ENCODE measurements at places on chromosomes 7 and 10. TPM values are rescaled to one million over a fixed set of nuclear protein-coding genes. Genes with fewer than 3 reads are reported as not detected.

Gene CTAGE4
- 0.15 TPM for polyA plus RNA-seq

Gene ELAPOR2
- 4.5 TPM for polyA plus RNA-seq

Gene FZD8
- not detected for polyA plus RNA-seq

Gene GAD2
- not detected for polyA plus RNA-seq

Gene BAG3
- 11.3 TPM for polyA plus RNA-seq

Gene ACBD7
- polyA plus RNA-seq: not detected

Gene HYAL4
- polyA plus RNA-seq: not detected

Gene CFTR
- not detected for polyA plus RNA-seq

Gene WDR86
- 10.4 TPM for polyA plus RNA-seq

Gene NAT16
- polyA plus RNA-seq: not detected

Gene CYP3A5
- polyA plus RNA-seq: 0.16 TPM

Gene DLX5
- not detected for polyA plus RNA-seq

Gene SEMA3C
- polyA plus RNA-seq: not detected

Gene PRKG1
- polyA plus RNA-seq: not detected

Gene NME8
- not detected for polyA plus RNA-seq

Gene NPFFR1
- polyA plus RNA-seq: not detected

Gene GPC2
- polyA plus RNA-seq: not detected

Gene ASZ1
- polyA plus RNA-seq: not detected

Gene EXOC4
- polyA plus RNA-seq: 34.5 TPM

Gene NUTM2E
- polyA plus RNA-seq: not detected

Gene AEBP1
- polyA plus RNA-seq: 1.6 TPM

Gene ACTR3C
- 4.7 TPM for polyA plus RNA-seq

Gene HMX2
- polyA plus RNA-seq: not detected

Gene FAM25A
- polyA plus RNA-seq: not detected

Gene CLEC2L
- polyA plus RNA-seq: not detected

Gene TMEM139
- 0.87 TPM for polyA plus RNA-seq

Gene HIP1
- polyA plus RNA-seq: 6.1 TPM

Gene FIGNL1
- 6.8 TPM for polyA plus RNA-seq

Gene CTAGE6
- polyA plus RNA-seq: not detected

Gene NPY4R2
- polyA plus RNA-seq: not detected

Gene HSPA14
- polyA plus RNA-seq: 20.0 TPM

Gene PRSS37
- not detected for polyA plus RNA-seq

Gene ZNF853
- polyA plus RNA-seq: 11.2 TPM

Gene TEX36
- not detected for polyA plus RNA-seq

Gene FOXL3
- not detected for polyA plus RNA-seq

Gene PON1
- not detected for polyA plus RNA-seq

Gene FEZF1
- not detected for polyA plus RNA-seq

Gene NACAD
- polyA plus RNA-seq: 0.31 TPM

Gene OPALIN
- not detected for polyA plus RNA-seq

Gene DGKI
- not detected for polyA plus RNA-seq

Gene NUPR2
- not detected for polyA plus RNA-seq

Gene HECTD2
- polyA plus RNA-seq: 1.1 TPM

Gene OGDHL
- not detected for polyA plus RNA-seq

Gene SHH
- not detected for polyA plus RNA-seq

Gene CPXM2
- not detected for polyA plus RNA-seq

Gene PLPP4
- polyA plus RNA-seq: not detected

Gene RPEL1
- polyA plus RNA-seq: not detected

Gene HIBADH
- polyA plus RNA-seq: 33.8 TPM

Gene FKBP9
- polyA plus RNA-seq: not detected

Gene CPED1
- polyA plus RNA-seq: not detected
